CD4-positive, alpha-beta T cell treated with Interleukin-2 at 100 ng/mL for 4 hours (primary cell): ENCODE measurements at places on chromosomes 6 and 20.

DNA sequence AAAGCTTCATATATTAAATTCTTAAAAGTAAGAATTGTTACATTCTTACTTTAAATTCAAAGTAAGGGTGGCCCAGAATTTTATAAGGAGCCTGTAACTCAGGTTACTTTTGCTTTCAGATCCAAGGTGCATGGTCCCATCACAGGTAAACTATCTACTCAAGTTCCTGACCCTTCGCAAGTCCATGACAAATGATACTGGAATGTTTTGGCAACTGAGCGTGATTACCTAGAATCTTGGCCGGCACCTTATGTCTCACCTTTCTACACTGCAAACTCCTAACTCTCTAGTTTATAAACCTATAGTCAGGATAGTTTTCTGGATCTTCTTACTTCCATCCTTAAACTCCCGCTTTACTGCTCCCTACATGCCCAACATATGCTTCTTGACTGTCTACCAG is 67.9 kb upstream of the HMGN3 start:
- DNase-seq = no peak

- no peak for DNase-seq
Observed at GRCh38 chr6:169961772-169962561, 210.5 kb downstream of the ERMARD start.

DNA sequence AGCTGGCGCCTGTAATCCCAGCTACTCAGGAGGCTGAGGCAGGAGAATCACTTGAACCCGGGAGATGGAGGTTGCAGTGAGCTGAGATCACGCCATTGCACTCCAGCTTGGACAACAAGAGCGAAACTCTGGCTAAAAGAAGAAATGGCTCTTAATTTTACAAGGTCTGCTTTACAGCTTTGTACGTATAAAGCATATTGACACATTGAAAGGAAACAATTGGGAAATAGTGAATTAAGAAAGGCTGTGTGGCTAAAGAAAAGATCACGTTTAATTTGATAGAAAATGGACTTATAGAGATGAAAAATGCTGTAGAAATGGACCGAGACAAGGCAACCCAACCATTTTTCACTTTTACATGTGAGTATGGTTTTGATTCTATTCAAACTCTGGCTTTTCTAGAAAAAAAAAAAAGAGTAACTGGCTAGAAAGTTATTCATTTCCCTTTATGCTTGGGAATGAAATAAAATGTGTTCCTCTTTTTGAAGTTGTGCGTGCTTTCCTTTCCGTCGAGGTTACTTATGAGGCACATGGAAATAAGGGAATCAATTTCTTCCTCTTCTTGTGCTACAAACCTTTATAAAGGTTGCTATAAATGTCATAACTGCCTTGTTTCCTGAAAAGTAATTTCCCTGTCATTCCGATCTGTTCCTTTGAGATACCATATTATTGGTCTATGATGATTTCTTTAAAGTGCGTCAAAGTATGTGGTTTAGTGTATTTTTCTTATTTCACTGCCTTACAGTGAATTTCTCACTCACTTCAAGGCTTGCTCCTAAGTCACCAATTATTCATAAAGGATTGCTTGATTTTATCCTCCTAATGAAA is 29.4 kb downstream of the PFDN4 start:
- no peak for DNase-seq

DNA sequence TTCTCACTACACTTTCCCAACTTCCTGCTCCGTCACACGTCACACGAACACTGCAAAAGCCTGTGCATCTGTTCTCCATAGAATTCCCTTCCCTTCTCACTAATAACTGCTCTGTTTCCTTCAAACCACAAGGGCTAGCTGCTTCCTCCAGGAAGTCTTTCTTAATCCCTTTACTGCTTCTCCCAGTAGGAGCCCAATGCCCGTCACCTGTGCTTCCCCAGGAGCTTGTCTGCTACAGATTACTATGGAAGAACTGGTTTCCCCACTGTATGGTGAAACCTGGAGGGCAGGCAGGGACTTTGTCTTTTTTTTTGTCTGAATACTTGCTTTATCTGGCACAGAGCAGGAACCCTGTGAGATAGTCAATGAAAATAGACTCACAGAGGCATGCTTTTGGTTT is 444.7 kb upstream of the MAP3K7 start:
- DNase-seq = no peak

- no peak for DNase-seq
Observed at GRCh38 chr20:24823989-24824693, 124.9 kb upstream of the CST7 start.

- DNase-seq = no peak
Observed at GRCh38 chr6:88910922-88911778, 52.3 kb downstream of the RNGTT start.

GRCh38 chr6:109579361-109579760 is 96.3 kb upstream of the ZBTB24 start:
- DNase-seq = no peak

DNA sequence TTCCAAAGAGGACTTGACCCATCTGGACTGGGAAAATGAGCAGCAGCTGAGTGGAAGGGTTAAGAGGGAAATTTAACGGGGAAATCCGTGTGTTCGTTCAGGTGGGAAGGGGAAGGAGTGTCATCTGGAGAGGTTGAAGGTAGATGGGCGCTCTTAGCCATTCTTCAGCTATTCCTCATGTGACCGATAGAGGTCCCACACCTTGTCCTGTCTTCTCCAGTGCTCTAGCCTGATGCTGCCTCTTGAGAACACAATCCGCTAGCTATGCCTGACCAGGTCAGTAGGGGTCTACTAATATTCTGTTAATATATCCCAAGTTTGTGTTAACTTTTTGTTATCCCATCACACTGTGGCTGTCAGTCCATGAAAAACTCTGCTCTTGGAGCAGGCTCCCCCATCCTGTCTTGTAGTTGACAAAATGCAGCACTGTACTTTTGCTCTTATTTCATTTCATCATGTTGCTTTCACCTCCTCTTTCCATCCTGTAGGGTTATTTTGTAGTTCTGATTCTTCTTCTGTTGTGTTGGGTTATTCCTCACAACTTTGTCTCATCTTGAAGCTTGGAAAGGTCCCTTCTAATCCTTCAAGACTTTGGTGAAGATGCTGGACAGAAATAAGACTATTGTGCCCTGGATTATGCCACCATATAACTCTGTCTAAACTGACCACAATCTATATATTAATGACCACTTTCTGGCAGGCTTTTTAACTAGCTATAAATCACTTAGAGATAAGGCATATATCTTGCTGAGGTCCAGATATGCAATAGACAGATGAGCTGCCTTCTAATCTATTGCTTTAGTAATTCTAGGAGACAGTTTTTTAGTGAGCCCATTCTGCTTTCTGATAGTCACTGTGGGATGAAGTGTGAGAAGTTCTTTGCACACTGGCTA is 123.4 kb upstream of the SUPT3H start:
- no peak for DNase-seq

- DNase-seq = no peak
Observed at GRCh38 chr6:2381872-2382661, 136.7 kb upstream of the GMDS start.

DNA sequence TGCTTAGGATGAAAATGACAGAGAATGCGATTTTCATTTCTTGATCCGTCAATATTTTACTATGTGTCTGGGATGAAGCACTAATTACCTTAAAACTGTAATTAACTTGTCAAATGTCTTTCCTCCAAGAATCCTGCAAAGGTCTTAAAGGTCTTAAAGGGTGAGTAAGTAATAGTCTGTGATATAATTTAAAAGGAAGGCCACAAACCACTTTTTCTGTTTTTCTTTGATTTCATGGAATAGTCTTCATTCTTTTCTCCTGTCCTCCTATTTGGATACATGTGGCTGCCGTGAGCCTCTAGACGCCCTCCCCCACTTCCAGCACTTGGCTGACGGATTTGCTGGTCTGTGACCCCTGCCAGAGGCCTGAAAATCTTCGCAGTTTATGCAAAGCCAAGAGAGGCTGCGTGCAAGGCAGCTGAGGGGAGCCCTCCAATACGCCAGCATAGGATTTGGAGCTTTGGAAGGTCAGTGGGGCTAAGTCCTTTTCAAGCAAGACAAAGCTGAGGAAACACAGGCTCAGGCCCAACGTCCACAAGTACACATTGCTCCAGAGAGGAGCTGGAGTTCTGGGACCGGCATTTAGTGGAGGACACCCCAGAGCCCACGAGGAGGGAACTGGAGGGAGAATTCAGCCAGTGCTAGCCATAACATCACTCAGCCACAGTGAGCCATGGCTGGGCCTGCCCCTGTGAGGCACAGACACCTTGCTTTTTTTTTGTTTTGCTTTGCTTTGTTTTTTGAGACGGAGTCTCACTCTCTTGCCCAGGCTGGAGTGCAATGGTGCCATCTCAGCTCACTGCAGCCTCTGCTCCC is 382.6 kb downstream of the SMOC2 start:
- no peak for DNase-seq

DNA sequence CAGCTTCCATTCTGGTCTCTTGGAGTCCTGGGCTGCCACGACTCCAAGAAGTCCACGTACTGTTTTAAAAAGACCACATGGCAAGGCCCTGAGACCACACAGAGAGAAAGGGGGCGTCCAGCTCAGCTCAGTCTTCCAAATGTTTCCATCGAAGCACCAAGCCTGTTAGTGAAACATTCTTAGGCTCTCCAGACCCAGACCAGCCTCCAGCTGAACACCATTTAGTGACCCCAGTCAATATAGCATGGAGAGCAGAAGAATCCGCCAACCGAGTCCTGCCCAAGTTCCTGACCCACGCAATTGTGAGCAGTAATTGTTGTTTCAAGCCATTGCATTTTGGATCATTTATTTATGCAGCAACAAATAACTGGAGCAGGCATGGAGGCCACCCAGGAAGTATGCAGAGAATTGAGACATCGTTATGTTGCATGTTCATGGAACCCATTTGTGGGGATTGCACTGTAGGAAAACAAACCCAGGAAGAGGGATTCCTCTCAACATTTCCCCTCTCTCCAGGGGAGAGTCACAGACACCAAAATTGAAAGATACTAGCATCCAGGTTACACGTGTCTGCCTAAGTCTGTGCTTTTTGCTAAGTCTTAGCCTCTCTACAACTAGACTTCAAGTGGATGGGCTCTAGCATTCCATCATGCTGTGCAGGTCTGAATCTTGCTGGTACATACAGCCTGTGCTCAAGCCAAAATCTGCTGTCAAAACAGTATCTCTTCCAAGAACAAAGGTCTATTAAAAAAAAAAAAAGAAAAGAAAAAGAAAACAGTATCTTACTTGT is 42.7 kb downstream of the SNRNP48 start:
- no peak for DNase-seq

DNA sequence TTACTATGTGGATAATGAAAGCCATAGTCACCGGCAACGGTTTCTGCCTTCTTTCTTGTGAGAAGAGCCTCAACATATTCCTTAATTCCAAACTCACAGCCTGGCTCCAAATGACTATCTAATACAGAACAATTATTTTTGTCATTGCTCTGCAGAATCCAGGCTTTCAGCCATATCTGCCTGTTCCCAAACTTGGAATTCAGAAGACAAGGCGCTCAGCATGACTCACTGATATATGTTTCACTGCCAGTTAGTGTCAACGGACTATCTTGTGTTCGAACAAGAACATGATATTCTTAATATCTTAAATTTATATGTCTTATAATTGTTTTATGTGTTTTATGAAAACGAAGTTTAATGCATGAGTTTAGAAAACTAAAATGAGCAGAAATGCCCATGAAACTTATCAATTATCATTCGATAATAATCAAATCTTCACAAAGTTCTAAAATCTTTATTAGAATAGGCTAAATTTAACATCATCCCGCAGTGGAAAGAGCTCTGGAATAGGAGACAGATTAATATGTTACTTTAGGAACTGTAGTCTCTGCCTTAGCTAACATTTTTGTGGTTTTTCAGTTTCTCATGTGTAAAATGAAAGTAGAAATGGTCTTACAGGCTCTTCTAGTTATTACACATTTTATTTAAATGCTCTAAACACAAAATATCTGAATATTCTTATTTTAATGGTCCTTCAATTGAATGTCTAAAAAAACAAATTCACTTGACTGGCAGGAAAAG is 669.3 kb upstream of the GJE1 start:
- no peak for DNase-seq

GRCh38 chr20:6629564-6629963 is 137.9 kb upstream of the BMP2 start:
- DNase-seq = no peak
